ENCODE measurements at places on chromosomes 7 and 10.

- no peak for DNase-seq
These were observed 63.5 kb downstream of the RABGEF1 start for GRCh38 chr7:66804001-66804400.

GRCh38 chr10:9577746-9578145, 1439.9 kb upstream of the CELF2 start:
- DNase-seq = no peak

- no peak for DNase-seq
These were observed 37.0 kb upstream of the CASD1 start for GRCh38 chr7:94472608-94473007.

DNA sequence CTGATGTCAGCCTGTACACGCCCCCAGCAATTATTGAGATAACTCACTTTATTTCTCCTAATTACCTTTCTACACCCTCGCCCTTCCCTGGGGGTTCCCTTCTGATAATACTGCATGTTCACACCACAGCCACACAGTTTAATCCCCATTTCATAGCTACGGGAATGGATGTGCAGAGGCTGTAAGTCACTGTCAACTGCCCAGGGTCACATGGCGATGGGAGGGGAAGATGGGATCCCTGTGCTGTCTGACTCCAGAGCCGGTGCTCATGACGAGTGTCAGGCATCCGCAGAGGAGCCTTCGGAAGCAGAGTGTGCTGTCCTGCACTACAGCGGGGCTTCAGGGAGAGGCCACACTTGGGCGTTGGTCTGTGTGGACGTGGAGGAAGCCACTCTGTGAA, 688.7 kb downstream of the SDK1 start:
- DNase-seq = no peak

GRCh38 chr10:119663866-119664698, 12.9 kb downstream of the BAG3 start:
- DNase-seq = no peak

GRCh38 chr7:135731-136645, 56.4 kb upstream of the FAM20C start:
- no peak for DNase-seq

DNA sequence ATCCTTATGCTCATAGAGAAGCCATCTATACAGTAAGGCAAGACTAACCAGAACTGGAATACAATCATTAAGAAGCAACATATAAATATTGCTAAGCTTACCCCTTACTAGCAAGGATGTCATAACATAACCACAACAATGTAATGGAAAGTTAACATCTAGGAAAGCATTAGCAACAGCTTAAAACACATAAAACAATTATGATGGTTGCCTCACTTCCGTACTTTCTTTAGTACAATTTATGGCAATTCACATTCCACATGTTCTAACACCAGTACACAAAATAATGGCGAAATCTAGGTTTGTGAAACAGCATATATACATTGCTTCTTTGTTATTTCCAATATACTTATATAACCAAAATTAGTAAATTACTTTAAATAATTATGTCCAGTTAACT, 195.0 kb downstream of the AHR start:
- DNase-seq = no peak

GRCh38 chr7:127932496-127932895, 98.7 kb downstream of the LRRC4 start:
- no peak for DNase-seq

- DNase-seq = no peak
These were observed 142.2 kb downstream of the ATXN7L1 start for GRCh38 chr7:105734233-105734632.

DNA sequence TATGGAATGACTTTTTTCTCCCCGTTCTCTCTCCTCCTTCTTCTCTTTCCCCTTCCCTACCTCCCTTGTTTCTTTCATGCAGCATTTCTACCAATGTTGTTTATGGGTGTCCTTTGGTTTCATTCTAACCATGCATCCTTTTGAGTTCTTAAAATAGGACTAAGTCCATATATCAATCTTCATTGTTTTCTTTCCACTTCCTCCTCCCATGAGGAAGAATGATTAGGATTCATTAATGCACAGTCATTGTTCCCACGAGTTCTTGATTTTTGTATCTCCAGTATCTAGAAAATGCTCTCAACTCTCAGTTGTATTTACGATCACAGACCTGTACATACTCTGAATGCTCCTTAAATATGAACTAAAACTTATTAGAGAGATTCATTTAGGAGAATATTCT, 153.3 kb downstream of the LRRC4 start:
- no peak for DNase-seq

- DNase-seq = no peak
These were observed 6.7 kb upstream of the MGAM2 start for GRCh38 chr7:142104550-142105527.

Data from sigmoid colon (tissue), 7 donors.